Stimulated activated CD8-positive, alpha-beta memory T cell treated with anti-CD3 and anti-CD28 coated beads, Interleukin-4, amount 100 ng/mL, for 4 hours (primary cell): ENCODE measurements at places on chromosomes 3 and 15.

- no peak for DNase-seq
These were observed 157.4 kb upstream of the NPHP3 start for GRCh38 chr3:132879656-132880055.

DNA sequence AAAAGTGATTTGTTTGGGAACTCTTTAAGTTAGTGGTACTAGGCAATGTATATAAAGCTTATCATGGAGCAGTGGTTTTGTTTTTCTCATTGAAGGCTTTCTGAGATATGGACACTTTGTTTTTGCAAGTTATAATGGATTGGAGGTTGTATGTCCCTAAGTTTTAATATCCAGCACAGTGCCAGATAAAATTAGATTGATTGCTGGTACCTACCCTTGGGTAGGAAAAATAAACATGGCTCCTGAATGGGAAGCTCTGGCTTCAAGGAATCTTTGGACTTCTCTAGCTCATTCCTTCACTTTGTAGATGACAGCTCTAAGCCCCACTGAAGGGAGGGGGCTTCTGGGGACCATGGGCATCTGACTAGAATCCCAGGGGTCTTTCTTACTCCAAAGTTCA is 81.8 kb upstream of the SKOR1 start:
- DNase-seq = no peak

- DNase-seq = no peak
These were observed 1099.3 kb upstream of the EPHA6 start for GRCh38 chr3:95715128-95715527.

DNA sequence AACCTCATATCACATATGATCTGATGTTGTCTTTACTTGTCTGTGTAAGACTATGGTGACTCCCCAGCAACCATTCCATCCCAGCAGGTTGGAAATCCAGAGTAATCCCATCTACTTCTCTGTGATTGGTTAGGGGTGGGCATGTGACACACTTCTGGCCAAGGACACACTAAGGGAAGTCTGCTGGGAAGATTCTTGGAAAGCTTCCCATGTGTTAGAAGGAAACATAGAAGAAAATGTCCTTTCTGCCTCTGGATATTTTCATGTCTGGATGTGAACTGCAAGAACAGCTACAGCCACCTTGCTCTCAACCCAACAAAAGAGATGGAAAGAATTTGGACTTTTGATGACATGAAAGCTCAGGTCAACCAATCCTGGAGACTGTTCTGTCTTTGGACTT is 2.6 kb upstream of the UBE2Q2 start:
- no peak for DNase-seq

GRCh38 chr3:128011140-128011539 is 41.1 kb upstream of the SEC61A1 start:
- no peak for DNase-seq

- DNase-seq = peak; percentile 9
These were observed 121.8 kb downstream of the PDZRN3 start for GRCh38 chr3:73502609-73503583.

GRCh38 chr15:60418096-60418495 is 20.3 kb upstream of the ANXA2 start:
- no peak for DNase-seq

GRCh38 chr3:54570008-54570407 is 357.9 kb downstream of the LRTM1 start:
- DNase-seq = no peak

GRCh38 chr3:2944628-2945027 is 165.5 kb downstream of the IL5RA start:
- DNase-seq = no peak
